ENCODE measurements at places on chromosomes 11 and 22.

DNA sequence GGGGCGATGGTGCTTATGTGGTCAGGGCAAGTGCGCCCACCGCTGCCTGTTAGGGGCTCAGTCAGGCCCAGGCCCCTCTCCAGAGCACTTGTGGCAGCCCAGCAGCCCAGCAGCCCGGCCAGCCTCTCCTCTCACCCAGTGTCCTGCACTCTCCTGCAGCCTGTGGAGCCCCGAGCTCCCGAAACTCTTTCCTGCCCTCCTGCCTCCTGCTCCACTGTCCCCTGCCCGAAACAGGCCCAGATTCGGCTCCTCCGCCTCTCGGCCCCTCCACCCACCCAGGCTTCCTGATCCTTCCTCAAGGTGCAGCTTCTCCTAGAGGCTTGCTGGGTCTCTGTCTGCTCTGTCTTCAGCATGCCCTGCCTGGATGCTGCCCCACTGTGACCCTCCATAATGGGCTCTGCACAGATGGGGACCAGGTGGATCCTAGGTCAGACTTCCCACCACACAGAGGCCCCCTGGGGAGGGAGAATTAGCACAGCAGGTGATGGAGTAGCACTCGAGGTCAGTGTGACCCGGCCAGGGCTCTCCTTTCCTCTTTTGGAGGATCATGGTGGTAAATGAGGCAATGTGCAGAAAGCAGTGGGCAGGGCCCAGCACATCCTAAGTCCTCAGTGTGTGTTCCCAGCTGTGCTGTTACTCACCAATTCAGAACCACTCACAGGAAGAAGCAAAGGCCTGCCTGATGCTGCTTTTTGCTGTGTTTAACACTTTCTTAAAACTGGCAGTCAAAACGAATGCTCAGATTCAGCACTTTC, 18.6 kb upstream of the NAP1L4 start:
- DNase-seq = no peak

DNA sequence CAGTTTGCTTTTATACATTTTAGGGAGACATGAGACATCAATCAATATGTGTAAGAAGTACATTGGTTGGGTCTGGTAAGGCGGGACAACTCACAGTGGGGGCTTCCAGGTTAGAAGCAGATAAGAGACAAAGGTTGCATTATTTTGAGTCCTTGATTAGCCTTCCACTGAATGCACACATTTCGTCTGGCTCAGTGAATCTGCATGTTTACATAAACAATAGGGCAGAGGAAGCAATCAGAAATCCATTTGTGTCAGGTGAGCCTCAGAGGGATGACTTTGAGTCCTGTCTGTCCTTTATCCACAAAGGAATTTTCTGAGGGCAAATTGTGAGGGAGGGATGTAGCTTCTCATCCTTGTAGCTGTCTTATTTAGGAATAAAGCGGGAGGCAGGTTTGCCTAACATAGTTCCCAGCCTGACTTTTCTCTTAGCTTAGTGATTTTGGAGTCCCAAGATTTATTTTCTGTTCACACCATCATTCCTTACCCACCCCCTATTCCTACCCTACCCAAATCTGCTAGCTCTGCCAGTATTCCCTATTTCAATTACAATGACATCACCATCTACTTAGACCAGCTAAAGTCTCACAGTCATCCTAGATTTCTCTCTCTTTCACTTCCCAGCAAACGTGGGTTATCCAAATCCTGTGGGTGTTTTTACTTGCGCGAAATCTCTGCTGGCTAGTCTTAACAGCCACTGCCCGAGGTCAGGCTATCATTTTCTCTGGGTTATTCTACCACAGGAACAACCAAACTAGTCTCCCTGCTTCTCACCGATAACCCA, 2.9 kb downstream of the SC5D start:
- no peak for DNase-seq

DNA sequence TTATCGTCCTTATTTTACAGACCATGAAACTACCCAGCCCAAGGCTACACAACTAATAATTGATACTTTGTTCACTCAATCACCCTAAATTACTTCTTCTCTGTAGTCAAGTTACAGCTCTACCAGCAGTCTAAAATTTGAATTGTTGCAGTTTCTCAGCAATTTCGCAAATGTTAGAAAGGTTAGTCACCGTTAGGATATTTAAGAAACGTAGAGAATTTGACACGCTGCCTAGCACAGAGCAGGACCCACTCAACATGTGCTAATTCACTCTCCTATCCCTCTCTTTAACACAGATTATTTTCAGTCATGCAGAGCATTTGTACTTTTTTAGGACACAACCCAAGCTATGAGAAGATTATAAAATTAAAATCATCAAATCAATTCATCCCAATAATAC, 771.1 kb upstream of the LUZP2 start:
- DNase-seq = peak; percentile 27

DNA sequence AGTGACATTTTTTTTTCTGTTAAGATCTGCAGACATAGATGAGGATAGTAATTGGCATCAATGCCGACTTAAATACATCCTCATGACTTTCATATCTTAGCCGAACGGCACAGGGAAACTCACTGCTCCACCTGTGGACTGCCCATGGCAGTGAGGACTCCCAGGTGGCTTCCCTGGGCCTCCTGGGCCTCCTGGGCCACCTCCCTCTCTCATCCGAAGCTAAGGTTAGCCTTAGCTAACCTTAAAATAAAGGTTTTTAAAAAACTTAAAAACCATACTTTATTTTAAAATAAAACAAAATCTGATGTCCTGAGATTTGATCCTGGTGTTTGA, 38.1 kb upstream of the TSKU start:
- DNase-seq = no peak

GRCh38 chr22:39120983-39121382, 23.9 kb downstream of the APOBEC3H start:
- DNase-seq = no peak

- no peak for DNase-seq
Observed at GRCh38 chr22:45470871-45471270, 31.8 kb upstream of the FBLN1 start.

- DNase-seq = peak; percentile 29
Observed at GRCh38 chr11:7251836-7252682, at the start of gene SYT9. SYT9 (plus strand) TSS chr11:7251904; CDS start chr11:7252187, 283 bp downstream.

GRCh38 chr11:87536016-87536415, 498.3 kb downstream of the TMEM135 start:
- DNase-seq = no peak

- DNase-seq = no peak
Observed at GRCh38 chr11:122715548-122716440, 60.3 kb downstream of the UBASH3B start.

- DNase-seq = peak; percentile 91
Observed at GRCh38 chr22:37777122-37777687, 30.5 kb upstream of the GCAT start.

- DNase-seq = no peak
Observed at GRCh38 chr11:113247966-113248365, 66.4 kb upstream of the TTC12 start.

GRCh38 chr11:118980191-118980881, 8.8 kb downstream of the FOXR1 start:
- peak; percentile 13 for DNase-seq

- DNase-seq = no peak
Observed at GRCh38 chr22:44128958-44129618, 51.6 kb upstream of the PARVG start.

DNA sequence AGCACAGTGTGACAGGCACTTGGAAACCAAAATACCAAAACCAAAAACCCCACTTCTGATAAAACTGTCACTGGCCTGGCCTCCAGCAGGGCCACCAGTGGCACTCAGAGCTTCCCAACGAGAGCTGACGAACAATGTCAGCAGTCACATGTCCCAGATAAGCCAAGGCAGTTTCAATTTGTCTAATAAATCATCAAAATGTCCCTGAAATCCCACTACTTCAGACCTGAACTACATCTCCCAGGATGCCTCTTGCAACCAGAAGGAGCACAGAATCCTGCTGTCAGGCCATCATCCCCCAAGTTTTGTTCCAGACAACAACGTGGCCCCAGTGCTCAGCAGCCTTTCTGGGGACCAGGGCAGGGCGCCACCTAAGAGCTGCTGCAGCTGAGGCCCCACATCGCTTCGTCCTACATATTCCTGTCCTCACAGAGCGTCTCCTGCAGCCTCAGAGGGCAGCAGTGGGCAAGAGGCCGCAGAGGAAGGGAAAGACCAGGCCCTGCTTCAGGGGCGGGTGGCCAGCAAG, 25.1 kb downstream of the LRFN4 start:
- no peak for DNase-seq

DNA sequence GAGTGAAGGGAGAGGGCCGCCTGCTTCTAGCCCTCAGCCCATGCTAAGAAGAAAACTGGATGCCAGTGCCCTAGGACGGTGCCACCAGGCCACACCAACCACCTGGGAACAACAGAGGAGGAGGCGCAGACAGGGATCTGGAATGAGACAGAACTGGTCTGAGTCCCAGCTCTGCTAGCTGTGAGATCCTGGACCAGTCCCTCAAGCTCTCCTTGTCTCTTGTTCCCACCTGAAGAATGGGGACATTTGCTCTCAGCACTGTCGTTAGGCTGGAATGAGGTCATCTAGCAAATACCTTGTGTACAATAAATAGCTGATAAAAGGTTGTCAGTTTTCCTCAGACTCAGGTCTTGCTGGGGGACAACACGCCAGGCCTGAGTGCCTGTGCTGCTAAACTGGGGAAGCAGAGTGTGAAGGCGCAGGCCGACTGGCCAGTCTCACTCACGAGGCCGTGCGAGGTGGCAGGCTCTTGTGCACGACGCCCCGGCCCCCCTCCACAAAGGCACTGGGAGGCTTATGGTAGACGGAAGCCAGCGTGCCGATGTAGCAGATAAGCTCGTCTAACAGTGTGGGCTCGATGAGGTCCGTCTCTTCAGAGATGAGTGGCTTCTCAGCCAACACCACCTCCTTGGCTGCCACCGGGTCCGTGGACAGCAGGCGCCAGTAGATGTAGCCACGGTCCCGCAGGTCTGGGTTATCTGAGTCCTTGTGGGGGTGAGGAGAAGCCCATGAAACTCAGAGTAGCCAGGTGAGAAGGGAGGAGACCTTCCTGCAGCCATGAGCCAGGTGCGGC, 25.8 kb upstream of the RASL10A start:
- DNase-seq = no peak

GRCh38 chr11:95089620-95090542, at the start of gene ENDOD1:
ENDOD1 (plus strand) TSS chr11:95089846; CDS start chr11:95089928, 82 bp downstream.
- DNase-seq = peak; percentile 81

DNA sequence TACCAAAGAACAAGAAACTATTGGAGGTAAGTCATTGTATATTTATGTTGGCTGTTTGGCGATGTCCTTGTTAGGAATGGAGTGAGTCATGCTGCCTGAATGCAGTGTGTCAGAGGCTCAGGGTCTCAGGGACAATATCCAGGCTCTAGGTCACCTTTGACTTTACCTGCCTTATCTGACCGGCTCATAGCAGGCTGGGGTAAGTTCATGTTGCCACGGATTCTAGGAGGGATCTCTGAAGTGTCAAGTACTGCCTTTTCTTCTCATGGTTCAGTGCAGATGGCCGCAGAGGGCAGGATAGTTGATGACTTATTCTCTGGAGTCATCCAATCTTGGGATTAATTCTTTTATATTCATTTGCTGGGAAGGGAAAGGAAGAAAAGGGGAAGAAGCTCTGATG, 53.2 kb downstream of the SPON1 start:
- DNase-seq = peak; percentile 43

- DNase-seq = no peak
Observed at GRCh38 chr11:64878223-64878493, 263 bp downstream of the EHD1 start.

DNA sequence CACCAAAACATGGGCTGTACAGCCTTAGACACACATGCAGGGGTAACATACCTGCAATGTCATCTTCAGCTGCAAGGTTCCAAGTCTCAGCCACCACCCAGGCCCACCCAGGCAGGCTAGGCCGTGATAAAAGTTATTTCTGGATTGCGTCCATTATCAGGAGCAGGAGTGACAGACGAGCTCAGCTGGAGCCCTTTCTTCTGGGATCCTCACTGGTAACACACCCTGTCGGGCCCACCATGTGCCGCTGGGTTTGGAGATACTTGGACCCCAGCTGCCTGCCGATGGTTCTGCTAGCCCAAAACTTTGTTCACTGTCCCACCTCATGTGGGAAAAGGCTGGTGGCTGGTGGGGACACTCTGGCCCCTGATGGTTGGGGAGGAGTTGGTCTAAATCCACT, 24.8 kb downstream of the TMPRSS5 start:
- no peak for DNase-seq

GRCh38 chr11:118291477-118292135, 12.9 kb upstream of the CD3E start:
- peak; percentile 40 for DNase-seq

DNA sequence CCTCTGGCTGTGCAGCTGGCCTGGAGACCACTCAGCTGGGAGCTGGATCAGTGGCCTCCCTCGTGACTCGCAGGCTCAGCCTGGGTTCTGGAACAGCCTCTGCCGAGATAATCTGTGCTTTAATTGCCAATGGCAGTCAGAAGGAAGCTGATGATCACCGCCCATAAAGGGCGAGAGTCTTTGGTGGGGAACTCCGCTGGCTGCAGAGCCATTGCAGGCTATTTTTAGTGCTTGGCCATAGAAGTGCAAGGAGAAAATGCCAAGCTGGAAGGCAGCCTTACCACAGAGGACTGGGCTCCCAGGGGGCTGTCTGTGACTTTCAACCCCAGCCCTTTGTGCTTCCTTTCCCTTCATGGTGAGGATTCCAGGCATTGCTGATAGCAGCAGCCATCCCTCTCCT, 62.2 kb upstream of the TENM4 start:
- DNase-seq = no peak

DNA sequence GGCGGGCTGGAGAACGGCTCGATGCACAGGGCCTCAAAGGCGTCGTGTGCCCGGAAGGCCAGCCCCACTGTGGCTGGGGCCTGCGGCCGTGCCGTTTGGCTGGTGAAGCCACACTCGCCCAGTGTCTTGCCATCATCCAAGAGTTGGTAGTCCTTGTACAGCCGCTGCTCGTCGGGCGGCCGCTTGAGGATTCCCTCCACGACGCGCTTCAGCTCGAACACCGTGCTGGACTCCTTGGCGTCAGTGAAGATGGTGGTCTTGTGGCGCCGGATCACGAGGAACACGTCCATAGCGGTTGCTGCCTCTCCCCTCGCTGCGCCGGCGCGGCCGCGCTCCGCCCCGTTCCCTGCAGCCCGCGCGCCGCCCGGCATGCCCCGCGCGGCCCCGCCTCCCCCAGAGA, 30.3 kb upstream of the PRDM10 start:
- DNase-seq = no peak

GRCh38 chr11:46290598-46291309, 13.3 kb downstream of the CREB3L1 start:
- DNase-seq = peak; percentile 98

GRCh38 chr11:70614034-70614681, 215.8 kb downstream of the CTTN start:
- DNase-seq = no peak

DNA sequence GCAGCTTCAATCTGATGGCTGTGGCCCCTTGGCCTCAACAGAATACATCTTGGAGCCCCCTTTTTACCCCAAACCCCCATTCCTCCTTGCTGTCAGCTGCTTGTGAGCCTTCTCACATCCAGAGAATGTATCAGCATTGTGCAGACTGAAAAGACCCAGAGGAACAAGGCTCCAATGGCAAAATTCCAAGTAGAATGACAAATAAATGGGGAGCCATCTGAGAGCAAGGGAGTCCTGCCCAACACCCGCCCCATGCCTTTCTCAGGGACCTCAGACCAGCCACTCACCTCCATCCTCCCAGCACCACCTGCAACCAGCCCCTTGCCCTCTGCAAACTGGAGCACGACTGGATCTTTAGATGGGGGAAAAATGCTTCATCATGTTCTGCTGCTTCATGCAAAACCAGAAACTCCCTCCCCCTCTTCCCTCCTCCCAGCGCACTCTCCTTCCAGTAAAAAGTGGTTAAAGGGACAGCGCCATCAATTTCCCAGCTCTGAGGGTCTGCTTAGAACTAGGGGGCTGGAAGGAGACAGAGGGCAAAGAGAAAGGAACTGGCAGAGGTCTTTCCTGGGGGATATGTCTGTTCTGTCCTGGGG, 2.2 kb upstream of the NEFH start:
- no peak for DNase-seq

- peak; percentile 10 for DNase-seq
Observed at GRCh38 chr11:80843266-80843974, 1402.6 kb upstream of the TENM4 start.
